ENCODE measurements at places on chromosomes 4 and X.
A peak's percentile ranks its signal among the peaks of the same experiment; 100 is the strongest.

- no peak for DNase-seq
Measured at GRCh38 chrX:10795721-10796120, 175.3 kb upstream of the MID1 start.

DNA sequence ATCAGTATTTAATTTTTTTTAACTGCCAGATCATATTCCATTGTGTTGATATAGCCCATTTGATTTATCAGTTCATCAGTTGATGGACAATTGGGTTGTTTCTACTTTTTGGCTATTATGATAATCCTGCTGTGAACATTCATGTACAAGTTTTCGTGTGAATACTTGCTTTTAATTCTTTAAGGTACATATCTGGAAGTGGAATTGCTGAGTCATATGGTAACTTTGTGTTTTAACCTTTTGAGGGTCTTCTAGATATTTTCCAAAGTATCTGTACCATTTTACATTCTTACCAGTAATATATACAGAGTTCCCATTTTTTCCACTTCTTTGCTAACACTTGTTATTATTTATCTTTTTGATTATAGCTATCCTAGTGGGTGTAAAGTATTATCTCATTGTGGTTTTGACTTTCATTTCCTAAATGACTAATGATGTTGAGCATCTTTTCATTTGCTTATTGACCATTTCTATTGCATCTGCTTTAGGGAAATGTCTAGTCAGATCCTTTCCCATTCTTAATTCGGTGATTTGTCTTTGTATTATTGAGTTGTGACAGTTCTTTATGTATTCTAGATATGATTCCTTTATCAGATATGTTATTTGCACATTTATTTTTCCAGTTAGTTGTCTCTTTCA is 75.2 kb upstream of the NUDT6 start:
- no peak for DNase-seq

DNA sequence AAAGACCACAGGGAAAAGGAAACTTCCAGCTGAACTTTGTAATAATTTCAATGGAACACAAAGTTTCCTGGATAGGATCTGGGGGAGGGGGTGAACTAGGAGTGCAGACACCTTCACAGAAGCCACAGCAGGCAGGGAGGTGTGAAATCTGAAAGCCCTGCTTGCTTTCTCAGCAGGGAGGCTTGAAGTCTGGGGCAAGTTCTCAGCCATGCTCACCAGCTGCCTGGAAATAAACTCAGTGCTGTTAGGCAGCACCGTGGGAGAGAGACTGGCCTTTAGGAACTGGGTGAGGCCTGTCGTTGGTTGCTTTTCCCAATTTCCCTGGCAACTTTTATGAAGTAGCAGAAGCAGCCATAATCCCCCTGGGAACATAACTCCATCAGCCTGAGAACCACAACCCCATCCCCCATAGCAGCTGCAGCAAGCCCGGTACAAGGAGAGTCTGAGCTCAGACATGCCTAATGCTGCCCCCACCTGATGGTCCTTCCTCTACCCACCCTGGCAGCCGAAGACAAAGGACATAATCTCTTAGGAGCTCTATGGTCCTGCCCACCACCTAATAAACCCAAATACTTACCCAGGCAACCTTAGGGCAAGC is 39.2 kb upstream of the NMU start:
- DNase-seq, result no peak

DNA sequence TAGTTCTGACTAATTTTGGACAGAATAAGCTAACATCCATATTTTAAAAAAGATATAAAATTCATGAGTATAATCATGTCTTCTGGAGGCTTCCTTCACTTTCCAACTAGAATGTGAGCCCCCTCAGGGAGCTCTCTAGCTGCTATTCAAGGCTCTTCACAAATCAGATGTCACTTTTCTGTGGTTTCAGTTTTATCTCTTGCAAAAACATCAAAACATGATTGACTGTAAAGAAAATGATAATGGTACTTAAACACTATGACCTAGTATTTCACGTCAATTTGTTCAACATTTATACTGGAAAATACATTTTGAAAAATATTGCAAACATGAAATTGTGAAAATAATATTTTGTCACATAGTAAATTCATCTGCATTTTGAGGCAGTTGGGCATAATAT is 234.2 kb downstream of the UNC5C start:
- no peak for DNase-seq

GRCh38 chr4:32189130-32189529 is 1469.0 kb downstream of the PCDH7 start:
- DNase-seq, result no peak

DNA sequence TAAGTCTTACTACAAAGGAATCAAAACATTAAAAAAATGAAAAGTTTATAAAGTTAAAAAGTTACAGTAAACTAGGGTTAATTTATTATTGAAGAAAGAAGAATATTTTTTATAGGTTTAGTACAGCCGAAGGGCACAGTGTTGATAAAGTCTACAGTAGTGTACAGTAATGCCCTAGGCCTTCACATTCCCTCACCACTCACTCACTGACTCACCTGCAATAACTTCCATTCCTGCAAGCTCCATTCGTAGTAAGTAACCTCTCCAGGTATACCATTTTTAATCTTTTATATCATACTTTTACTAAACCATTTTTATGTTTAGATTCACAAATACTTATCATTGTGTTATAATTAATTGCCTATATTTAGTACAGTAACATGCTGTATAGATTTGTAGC is 307.5 kb upstream of the FAM241A start:
- DNase-seq, result no peak

- no peak for DNase-seq
Measured at GRCh38 chr4:30821859-30822612, 101.9 kb downstream of the PCDH7 start.

GRCh38 chrX:53247928-53248327 is 22.9 kb upstream of the KDM5C start:
- DNase-seq, result no peak

DNA sequence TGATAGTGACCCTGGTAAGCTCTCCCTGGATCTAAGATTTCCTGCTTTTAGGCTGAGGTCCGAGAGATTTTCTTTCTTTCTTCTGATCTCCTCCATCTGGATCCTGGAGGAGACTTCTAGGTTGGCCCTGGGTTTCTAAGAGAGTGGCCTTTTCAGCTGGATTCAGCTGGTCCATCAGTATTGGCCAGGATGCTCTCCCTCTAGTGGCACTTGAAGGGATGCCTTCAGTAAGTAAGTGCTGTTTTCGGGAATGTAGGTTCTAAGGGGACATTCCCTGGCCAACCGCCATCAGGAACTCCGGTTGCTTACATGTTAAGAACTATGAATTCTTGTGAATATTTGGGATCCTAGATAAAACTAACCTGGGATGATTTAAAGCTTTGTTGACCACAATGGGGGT is 56.9 kb downstream of the SERTM2 start:
- no peak for DNase-seq

- DNase-seq, result no peak
Measured at GRCh38 chr4:150874338-150875226, 140.5 kb downstream of the LRBA start.

- DNase-seq, result no peak
Measured at GRCh38 chrX:16855363-16856075, 14.6 kb downstream of the RBBP7 start.

DNA sequence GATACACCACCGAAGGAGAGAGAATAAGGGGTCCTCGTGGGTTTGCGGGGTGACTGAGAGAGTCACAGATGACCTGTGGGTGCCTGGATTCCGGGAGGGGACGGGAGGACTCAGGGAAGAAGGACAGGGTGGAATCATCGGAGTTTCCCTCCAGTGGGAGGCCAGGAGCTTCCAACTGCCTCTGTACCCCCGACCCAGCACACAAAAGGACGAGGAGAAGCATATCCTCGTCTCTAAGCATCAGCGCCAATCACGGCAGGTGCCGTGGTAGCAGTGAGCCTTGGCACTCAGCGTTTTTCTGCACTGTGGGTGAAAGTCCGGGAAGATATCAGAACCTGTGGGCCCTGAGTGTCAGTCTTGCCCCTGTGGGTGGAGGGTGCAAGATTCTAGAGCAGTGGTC is 62.0 kb downstream of the ASMT start:
- no peak for DNase-seq

- DNase-seq, result no peak
Measured at GRCh38 chr4:152970102-152970820, 34.1 kb downstream of the FHDC1 start.

DNA sequence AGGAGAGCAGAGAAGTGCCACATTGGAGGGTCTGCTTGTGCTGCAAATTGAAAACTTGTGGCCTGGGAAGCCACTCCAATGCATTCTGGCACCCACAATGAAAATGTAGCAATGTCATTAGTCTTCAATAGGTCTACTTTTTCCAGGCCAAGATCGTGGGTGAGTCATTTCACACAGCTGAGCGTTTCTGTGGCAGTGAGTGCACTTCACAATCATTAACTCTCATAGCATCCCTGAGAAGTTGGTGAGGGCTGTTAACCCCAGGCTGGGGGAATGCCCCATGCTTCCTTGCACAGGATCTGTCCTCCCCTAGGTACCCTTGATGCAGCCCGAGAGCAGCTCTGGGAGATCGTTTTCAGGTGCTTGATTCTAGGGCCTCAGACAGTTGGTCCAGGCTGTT is 196.8 kb upstream of the ATP6AP2 start:
- DNase-seq, result no peak

- no peak for DNase-seq
Measured at GRCh38 chrX:72060196-72060920, 71.4 kb downstream of the RTL5 start.

DNA sequence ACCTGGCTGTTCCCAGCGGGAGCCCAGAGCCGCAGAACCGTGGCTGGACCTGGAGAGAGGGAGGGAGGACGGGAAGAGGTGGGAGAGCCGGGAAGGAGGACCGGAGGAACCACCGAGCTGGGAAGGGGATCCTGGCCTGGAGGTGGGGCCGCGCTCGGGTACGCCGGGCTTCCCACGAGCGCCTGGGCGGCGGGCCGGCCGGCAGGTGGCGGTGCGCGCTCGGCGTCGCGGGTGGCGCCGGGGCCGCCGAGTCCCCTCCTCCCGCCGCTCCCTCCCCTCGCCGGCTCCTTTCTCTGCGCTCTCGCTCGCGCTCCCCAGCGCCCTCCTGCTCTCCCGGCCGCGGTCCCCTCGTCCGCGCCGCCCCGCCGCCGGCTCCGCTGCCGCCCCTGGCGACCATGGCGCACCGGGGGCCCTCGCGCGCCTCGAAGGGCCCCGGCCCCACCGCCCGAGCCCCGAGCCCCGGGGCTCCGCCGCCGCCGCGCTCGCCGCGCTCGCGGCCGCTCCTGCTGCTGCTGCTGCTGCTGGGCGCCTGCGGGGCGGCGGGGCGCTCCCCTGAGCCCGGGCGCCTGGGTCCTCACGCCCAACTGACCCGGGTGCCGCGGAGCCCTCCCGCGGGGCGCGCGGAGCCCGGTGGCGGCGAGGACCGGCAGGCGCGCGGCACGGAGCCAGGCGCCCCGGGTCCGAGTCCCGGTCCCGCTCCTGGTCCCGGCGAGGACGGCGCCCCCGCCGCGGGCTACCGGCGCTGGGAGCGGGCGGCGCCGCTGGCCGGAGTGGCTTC is at the start of gene SORCS2:
Gene SORCS2, plus strand, starts transcription at position 287 of the 778 bp plus-strand sequence.
- peak; percentile 2 for DNase-seq

GRCh38 chr4:38004062-38004461 is 43.9 kb downstream of the PTTG2 start:
- no peak for DNase-seq

GRCh38 chr4:112589206-112589605 is 47.5 kb downstream of the ZGRF1 start:
- no peak for DNase-seq

DNA sequence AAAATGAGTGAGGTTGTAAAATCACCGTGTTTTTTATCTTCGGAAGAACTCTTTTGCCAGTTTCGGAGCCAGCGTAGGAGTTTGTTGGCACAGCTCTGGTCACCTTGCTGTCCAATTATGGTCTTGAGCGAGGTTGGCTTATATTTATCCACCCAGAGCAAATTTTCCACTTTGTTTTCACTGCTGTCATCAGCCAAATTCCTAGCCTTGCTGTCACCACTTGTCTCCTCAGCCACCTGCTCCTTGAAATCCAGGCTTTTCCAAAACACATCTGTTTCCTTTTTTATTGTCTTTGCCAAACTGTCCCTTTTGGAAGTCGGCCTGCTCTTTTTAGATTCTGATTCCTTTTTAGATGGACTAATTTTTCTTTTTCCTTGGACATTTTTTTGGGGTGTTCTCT is 57.6 kb downstream of the RFC1 start:
- DNase-seq, result no peak

GRCh38 chrX:35444671-35445355 is 353.3 kb upstream of the MAGEB16 start:
- no peak for DNase-seq

DNA sequence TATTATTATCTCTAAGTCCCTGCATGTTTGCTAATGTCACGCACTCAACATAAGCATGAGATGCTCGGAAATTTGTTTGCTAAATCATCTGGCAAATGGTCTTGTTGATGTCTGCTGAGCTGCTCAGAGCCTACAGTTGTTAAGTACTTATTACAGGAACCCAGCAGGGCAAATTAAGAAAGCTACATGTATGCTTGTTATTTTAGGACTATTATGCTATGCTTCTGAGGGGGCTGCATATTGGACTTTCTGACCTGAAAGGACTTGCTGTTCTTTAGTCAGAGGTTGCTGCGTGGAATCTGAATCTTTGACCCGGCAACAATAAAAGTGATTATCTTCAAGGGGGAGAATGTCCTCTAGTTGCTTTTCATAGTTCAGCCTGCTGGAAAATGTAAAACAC is 36.3 kb upstream of the TENM3 start:
- no peak for DNase-seq

DNA sequence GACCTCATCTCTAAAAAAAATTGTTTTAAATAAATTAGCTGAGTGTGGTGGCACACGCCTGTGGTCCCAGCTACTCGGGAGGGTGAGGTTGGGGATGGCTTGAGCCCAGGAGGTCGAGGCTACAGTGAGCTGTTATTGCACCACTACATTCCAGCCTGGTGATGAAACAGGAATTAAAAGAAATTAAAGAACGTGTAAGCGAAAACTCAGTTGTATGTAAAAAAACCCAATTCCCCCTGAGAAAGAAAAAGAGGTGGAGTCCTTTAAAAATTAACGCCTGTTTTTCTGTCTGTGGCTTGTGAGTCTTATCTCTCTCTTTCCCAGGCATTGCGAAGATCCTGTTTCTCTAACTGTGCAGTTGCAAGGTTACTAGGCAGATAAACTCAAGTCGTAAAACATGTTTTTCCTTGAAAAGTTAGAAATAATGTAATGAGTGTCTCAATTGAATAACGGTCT is 22.1 kb downstream of the EPGN start:
- DNase-seq, result no peak

DNA sequence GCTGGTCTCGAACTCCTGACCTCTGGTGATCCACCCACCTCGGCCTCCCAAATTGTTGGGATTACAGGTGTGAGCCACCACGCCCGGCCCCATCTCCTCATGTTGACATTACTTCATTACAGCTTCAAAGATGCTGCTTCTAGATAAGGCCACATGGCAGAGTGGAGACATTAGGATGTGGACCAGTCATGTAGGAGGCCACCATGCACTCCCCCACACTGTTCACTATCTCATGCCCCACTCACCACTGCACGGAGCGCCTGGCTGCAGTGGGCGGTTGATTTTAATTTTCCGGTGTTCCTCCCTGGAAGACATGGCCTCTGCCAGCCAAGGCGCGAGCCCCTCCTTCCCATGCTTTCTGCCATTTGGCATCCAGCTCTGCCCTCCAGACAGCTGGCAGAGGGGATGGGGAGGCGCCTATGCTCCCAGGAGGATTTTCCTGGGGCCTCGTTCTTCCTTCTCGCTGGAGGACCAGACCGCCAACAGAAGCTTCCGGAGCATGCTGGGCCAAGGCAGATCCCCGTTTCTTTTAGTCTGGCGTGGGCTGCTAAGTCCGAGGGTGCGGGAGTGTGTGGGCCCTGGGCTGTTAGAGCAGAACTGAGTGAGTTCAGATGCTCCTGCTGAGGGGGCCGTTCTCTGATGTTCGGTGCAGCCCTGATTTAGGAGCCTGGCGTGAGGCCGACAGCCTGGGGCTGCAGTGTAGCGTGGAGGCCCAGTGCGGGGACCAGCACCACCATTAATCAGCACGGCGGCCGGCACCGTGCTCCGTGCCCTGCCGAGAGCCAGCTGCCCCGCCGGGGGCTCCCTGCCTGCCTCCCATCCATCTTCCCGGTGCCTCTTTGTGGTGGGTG is 93.1 kb downstream of the SORCS2 start:
- no peak for DNase-seq

Measured in inflammatory macrophage treated with lipopolysaccharide for 1 hour (primary cell).